Adipose tissue (tissue), 3 donors: ENCODE measurements at places on chromosomes 11 and 22. TPM values are rescaled to one million over a fixed set of nuclear protein-coding genes. Genes with fewer than 3 reads are reported as not detected.

The OR2D2 gene
- not detected for polyA plus RNA-seq

The ESAM gene
- polyA plus RNA-seq: 17.6 TPM

The LARGE2 gene
- 1.2 TPM for polyA plus RNA-seq

The IGHMBP2 gene
- polyA plus RNA-seq: 7.4 TPM

The RTN4RL2 gene
- polyA plus RNA-seq: 0.56 TPM

The CTSW gene
- polyA plus RNA-seq: 2.6 TPM

The SEZ6L gene
- not detected for polyA plus RNA-seq

The CASP5 gene
- polyA plus RNA-seq: 0.51 TPM

The GAL3ST1 gene
- polyA plus RNA-seq: 0.58 TPM

The FAT3 gene
- 0.05 TPM for polyA plus RNA-seq

The OR52H1 gene
- polyA plus RNA-seq: not detected

The MRPL40 gene
- 37.3 TPM for polyA plus RNA-seq

The F2 gene
- polyA plus RNA-seq: not detected

The TST gene
- 59.2 TPM for polyA plus RNA-seq

The PARVB gene
- 75.5 TPM for polyA plus RNA-seq

The MS4A7 gene
- polyA plus RNA-seq: 2.0 TPM

The FAU gene
- polyA plus RNA-seq: 732 TPM
